ENCODE measurements at places on chromosomes 16 and 17.

GRCh38 chr17:61267847-61268246, 131.8 kb upstream of the TBX2 start:
- no peak for DNase-seq

GRCh38 chr17:30597776-30598288, 120.6 kb downstream of the GOSR1 start:
- no peak for DNase-seq

DNA sequence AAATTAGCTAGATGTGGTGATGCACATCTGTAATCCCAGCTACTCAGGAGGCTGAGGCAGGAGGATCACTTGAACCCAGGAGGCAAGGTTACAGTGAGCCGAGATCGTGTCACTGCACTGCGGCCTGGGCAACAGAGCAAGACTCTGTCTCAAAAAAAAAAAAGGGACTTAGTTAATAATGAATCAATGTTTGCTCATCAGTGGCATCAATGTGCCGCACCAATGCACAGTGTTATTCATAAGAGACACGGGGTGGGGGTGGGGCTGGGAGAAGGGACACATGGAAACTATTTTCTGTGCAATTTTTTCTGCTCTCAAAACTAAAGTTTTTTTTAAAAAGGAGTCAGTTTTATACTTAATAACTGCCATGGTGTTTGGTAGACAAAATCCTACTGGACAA, 6.8 kb upstream of the ATP2C2 start:
- DNase-seq = no peak

- no peak for DNase-seq
These were observed 4.4 kb downstream of the SEC14L1 start for GRCh38 chr17:77145224-77145611.

- DNase-seq = no peak
These were observed 221.3 kb upstream of the KCNJ16 start for GRCh38 chr17:69853541-69854224.

DNA sequence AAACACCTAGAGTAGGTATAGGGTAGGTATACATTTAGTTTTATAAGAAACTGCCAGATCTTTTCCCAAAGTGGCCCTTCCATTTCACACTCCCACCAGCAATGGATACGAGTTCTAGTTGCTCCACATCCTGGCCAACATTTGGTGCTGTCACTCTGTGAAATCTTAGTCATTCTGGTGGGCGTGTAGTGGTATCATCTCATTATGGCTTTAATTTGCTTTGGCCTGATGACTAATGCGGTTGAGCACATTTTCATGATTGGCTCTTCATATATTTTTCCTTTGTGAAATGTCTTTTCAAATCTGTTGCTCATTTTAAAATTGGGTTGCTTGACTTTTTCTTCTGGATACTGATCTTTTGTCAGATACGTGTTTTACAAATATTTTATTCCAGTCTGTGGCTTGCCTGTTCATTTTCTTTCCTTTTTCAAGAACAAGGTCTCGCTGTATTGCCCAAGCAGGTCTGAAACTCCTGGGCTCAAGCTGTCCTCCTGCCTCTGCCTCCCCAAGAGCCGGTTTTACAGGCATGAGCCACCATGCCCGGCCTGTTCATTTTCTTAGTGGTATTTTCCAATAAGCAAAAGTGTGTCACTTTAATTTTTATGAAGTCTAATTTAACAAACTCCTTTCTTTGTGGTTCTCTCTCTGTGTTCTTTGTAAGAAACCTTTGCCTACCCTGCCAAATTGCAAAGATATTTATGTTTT, 192.4 kb downstream of the SEC14L1 start:
- DNase-seq = no peak

- DNase-seq = peak; percentile 31
These were observed 22.7 kb upstream of the SRCIN1 start for GRCh38 chr17:38628441-38628840.

GRCh38 chr17:260031-260791, 78.8 kb upstream of the DOC2B start:
- DNase-seq = no peak

DNA sequence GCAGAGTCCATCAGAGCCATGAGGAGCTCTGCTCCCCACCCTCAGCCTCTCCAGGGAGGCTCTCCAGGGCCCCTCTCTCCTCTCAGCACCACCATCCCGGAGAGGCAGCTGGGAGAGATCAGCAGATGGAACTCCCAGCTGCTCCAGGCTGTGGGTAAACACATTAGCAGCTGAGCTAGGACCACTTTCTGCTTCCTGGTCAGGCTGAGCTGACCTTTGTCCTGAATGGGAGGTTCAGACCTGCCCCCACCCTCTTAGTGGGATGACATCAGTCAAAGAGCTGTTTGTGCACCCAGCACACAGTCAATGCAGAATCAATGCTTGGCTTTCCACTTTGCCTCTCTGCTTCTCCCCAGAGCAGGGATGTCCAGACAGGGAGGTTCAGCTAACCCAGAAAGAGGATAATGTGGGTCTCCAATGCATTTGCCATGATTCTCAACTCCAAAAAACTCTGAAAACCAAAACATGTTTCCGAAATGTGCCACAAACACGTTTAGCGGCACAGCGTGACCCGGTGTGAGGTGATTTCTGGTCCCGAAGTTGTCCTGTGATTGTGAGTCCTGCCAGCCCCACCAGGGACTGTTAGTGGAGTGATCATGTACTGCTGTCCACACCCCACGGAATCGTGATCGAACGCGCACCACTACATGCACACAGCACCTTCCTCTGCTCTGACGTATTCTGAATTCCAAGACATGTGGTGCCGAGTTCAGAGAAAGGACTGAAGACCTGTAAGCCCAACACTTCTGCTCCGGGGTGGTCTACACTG, 6.7 kb downstream of the GPR142 start:
- no peak for DNase-seq

GRCh38 chr16:82761236-82761635, 134.5 kb downstream of the CDH13 start:
- no peak for DNase-seq

- DNase-seq = peak; percentile 61
These were observed 11.0 kb upstream of the PLCG2 start for GRCh38 chr16:81767987-81768592.
